ENCODE measurements at places on chromosomes 5 and 9.
A peak's percentile ranks its signal among the peaks of the same experiment; 100 is the strongest.

- DNase-seq, result no peak
These were observed 56.8 kb downstream of the PTCH1 start for GRCh38 chr9:95459851-95460517.

DNA sequence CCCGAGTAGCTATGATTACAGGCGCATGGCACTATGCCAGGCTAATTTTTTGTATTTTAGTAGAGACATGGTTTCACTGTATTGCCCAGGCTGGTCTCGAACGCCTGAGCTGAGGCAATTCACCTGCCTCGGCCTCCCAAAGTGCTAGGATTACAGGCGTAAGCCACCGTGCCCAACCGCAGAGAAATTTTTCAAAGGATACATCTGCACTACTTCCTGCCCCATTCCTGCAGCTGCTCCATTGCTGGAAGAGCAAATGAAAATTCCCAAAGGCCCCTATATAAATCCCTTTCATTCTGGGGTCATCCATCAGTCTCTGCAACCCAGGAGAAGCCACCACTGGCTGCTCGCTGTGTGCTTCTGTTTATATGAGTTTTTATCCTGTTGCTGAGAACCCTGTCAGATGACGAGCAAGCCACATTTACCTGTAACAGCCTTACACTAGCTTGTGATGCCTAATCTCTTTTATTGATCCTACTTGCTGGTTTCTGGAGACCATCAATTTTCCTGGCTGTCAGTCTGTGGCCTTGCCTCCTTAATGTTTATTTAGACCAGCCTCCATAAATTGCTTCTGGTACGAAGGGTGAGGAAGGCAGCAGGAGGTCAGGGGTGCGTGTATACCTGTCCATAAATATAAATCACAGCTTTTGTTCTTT lies 925.3 kb downstream of the TLE4 start:
- DNase-seq, result no peak

- DNase-seq, result no peak
These were observed 508 bp upstream of the SNCAIP start for GRCh38 chr5:122311497-122311960.

- no peak for DNase-seq
These were observed 100.7 kb downstream of the PHF2 start for GRCh38 chr9:93677048-93677571.

GRCh38 chr9:5799314-5799713 lies 33.6 kb downstream of the ERMP1 start:
- peak; percentile 34 for DNase-seq

GRCh38 chr9:122197426-122197825 lies 31.3 kb downstream of the LHX6 start:
- DNase-seq, result peak; percentile 41

DNA sequence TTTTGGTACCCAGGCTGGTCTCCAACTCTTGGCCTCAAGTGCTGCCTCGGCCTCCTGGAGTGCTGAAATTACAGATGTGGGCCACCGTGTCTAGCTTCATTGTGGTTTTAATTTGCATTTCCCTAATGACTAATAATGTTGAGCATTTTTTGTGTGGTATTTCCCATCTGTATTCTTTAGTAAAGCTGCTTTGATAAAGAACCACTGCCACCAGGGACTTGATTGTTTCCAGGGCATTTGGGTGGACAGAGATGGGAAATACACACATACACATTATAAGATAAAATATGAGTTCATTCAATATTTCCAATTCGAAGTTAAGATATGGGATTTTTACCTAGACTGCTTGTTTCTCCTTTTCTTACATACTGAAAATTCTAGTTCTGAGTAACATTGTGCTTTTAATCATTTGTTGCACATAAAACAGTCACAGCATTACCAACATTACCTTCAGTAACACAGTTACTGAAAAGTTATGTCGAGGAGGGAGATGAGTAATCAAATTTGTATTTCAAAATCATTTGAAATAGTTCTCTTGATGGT lies 28.9 kb downstream of the HABP4 start:
- no peak for DNase-seq

GRCh38 chr5:173033923-173034322 lies 22.2 kb upstream of the CREBRF start:
- DNase-seq, result no peak

GRCh38 chr9:8660383-8660782 lies 860.8 kb upstream of the DMAC1 start:
- no peak for DNase-seq

- no peak for DNase-seq
These were observed 545.0 kb downstream of the MTRR start for GRCh38 chr5:8413975-8414374.

- no peak for DNase-seq
These were observed 17.8 kb downstream of the SCAI start for GRCh38 chr9:125125523-125125922.

- DNase-seq, result no peak
These were observed 189.6 kb upstream of the SEMA6A start for GRCh38 chr5:116763987-116764866.

DNA sequence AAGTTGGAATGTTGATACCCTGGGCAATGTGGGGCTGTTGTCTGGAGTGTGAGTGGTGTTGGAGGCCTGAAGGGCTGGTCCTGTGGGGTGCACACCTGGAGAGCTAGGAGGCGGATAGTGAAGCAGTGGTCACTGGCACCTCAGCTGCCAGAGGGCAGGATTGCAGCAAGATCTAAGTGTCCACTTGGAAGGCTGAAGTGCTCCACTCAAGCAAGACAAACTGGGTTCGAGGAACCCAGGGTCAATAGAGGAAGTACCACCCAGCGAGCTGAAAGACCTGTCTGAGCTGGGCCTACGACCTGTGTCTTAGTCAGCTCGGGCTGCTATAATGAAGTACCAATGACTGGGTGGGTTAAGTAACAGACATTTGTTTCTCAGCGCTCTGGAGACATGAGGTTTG lies 39.7 kb upstream of the TJP2 start:
- no peak for DNase-seq

DNA sequence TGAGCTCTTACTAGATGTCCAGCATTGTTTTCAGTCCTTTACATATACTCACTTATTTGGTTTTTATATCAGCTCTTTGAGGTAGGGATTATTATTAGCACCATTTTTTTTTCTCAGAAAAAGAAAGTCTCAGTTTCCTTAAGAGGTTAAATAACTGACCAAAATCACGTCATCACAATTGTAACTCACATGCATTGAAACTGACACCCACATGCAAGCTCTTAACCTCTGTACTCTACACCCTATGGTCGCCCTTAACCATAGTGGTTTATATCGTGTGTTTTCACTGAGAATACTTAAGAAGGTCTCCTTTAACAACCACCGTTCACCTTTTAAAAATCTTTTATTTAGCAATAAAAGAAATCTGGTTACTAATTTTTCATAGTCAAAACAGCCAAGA lies 61.0 kb downstream of the PRDM6 start:
- no peak for DNase-seq

DNA sequence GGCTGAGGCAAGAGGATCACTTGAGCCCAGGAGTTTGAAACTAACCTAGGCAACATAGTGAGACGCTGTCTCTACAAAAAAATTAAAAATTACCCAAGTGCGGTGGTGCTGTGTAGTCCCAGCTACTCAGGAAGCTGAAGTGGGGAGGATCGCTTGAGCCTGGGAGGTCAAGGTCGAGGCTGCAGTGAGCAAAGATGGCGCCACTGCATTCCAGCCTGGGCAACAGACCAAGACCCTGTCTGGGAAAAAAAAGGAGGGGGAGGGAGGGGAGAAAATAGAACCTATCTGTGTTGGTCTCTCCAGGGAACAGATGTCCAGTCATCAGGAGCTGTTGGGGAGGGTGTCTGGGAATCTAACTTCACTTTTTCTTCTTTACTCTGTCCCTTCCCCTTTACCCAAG lies 24.3 kb downstream of the MAT2B start:
- no peak for DNase-seq

DNA sequence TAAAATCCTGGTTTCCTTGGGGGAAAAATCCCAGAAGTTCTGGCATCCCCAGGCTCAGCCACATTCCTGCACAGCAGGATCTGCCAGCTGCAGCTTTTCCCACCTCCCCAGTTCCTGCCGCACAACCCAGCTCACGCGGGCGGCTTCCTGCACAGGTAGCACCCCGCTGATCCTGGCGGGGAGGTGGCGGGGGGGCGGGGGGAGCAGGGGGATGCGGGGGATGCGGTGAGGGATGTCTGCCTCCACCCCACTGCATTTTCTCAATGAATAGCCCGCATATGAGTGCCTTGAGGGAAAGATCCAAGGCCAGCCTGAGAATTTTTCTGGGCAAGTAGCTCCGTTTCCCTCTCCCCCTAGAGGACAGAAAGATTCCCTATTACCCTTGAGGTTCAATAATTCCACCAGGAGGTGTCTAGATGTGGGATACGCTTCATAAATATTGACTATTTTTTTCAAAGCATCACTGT lies 21.1 kb downstream of the GFPT2 start:
- no peak for DNase-seq

- no peak for DNase-seq
These were observed 12.2 kb downstream of the CXXC5 start for GRCh38 chr5:139660105-139660922.

DNA sequence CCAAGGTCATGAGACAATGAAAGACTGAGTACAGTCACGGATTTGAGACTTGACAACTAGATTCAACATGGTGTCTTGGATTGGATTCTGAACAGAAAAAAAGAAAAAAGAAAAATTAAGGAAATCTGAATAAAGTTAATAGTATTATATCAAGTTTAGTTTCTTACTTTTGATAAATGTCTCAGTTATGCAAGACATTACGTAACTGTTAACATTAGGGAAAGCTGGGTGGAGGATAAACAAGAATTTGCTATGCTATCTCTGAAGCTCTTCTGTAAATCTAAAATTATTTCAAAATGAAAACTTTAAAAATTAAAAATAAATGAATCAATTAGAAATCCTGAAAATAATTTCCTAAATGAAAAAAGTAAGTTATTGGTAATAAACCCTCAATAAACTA lies 14.4 kb upstream of the DCAF12 start:
- DNase-seq, result no peak

- DNase-seq, result no peak
These were observed 15.8 kb downstream of the RAB14 start for GRCh38 chr9:121185774-121186403.

DNA sequence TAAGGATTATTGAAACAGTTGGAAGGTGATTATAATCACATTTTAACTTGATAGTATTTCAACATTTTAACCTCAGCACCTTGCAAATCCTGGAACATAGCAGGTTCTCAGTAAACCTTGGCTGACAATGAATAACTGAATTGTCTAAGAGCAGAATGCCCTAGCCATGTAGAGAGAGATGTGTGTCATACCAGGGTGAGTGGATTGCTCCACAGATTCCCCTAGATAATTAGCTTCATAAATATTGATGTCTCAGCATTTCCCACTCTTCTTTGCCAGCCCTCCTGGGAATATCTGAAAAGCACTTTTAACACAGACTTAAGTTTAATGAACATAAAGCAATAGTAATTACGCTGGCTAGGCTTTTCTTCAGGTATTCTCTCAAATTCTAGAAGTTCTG lies 363.5 kb downstream of the MAN2A1 start:
- DNase-seq, result no peak

- no peak for DNase-seq
These were observed 281.3 kb downstream of the ARRDC3 start for GRCh38 chr5:91101600-91102379.

GRCh38 chr5:161138751-161139455 lies 286.9 kb upstream of the ATP10B start:
- no peak for DNase-seq

- no peak for DNase-seq
These were observed 148.6 kb upstream of the ELL2 start for GRCh38 chr5:96110300-96110699.

DNA sequence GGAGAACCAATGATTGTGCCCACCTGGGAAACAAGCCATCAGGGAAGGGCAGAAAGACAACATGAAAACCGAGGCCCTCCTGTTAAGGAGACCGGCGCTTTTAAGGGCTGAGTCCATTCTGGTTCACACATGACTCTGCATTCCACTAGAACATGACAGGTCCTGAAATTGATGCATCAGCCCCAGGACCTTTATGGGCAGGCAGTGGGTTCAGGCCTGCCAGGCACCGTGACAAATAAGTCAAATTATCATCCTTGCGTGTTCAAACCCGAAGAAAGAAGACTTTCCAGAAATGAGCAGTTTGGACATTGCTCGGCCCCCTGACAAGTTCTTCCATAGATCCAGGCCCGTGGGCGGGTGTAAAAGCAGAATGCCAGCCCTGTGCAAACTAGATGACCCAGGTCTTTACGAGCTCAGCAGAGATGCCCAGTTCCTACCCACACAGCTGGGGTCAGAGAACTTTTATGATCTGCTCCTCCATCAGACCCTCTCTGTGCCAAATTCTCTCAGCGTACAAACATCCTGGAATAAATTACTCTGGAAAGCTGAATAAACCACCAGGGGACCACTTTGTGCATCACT lies 295.5 kb upstream of the WWC1 start:
- no peak for DNase-seq

DNA sequence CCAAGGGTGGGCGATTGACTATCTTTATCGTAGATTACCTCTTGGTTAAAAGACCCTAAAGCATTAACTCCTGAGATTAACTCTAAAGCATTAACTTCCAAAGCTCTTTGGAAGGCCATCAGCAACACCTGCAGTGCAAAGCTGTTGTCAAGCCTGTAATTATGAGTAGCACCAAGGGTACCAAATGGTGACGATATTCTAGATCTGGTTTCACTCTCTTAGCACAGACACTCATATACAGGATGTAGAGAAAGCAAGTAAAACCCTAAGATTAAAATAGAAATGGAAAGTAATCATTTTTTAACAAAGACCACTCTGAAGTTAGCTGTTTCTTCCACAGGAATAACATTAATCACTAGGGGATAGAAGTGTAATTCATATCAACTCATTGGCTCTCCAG lies 29.9 kb upstream of the TNFSF8 start:
- DNase-seq, result no peak

DNA sequence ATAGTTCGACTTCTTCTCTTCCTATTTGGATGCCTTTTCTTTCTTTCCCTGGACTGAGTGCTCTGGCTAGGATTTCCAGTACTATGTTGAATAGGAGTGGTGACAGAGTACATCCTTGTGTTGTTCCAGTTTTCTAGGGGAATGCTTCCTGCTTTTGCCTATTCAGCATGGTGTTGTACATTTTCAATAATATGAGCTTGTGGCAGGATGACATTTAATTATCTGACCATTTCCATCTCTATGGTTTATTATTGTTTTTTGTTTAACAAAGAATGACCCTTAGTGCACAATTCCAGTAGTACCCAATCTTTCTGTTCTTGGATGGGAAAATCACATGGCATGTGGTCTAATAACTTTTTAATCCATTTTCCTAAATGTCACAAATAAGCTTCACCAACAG lies 135.6 kb upstream of the SLC12A2 start:
- DNase-seq, result no peak

GRCh38 chr9:107342476-107343161 lies 59.5 kb downstream of the RAD23B start:
- no peak for DNase-seq

- no peak for DNase-seq
These were observed 5.3 kb downstream of the OTP start for GRCh38 chr5:77633207-77633675.

GRCh38 chr5:23268136-23268535 lies 239.3 kb upstream of the PRDM9 start:
- DNase-seq, result no peak

GRCh38 chr5:69043655-69043996 lies 50.2 kb upstream of the SLC30A5 start:
- no peak for DNase-seq

GRCh38 chr5:80958616-80959015 lies 1.5 kb upstream of the RASGRF2 start:
- no peak for DNase-seq

- DNase-seq, result no peak
These were observed 110.1 kb upstream of the GRIN3A start for GRCh38 chr9:101848485-101848919.
